Mesangial cell (primary cell): ENCODE measurements at places on chromosomes 6 and 20. TPM values are rescaled to one million over a fixed set of nuclear protein-coding genes. Genes with fewer than 3 reads are reported as not detected.

The SGK1 gene
- total RNA-seq: 189 and 307 TPM in 2 replicates

The EYA2 gene
- total RNA-seq: 0.38 TPM in 1 of 2 replicates, not detected in the other

The ZNF391 gene
- total RNA-seq: 0.81 and 1.9 TPM in 2 replicates

The VNN1 gene
- not detected in 2 replicates for total RNA-seq

The EEF1A2 gene
- total RNA-seq: 3.4 and 12.5 TPM in 2 replicates

The MAS1 gene
- total RNA-seq: not detected in 2 replicates

The MAP7 gene
- total RNA-seq: 2.8 and 4.8 TPM in 2 replicates
